Stimulated activated CD4-positive, alpha-beta T cell treated with anti-CD3 and anti-CD28 coated beads, Interleukin-4, amount 100 ng/mL, for 1 hour (primary cell): ENCODE measurements at places on chromosomes 11 and 22.

DNA sequence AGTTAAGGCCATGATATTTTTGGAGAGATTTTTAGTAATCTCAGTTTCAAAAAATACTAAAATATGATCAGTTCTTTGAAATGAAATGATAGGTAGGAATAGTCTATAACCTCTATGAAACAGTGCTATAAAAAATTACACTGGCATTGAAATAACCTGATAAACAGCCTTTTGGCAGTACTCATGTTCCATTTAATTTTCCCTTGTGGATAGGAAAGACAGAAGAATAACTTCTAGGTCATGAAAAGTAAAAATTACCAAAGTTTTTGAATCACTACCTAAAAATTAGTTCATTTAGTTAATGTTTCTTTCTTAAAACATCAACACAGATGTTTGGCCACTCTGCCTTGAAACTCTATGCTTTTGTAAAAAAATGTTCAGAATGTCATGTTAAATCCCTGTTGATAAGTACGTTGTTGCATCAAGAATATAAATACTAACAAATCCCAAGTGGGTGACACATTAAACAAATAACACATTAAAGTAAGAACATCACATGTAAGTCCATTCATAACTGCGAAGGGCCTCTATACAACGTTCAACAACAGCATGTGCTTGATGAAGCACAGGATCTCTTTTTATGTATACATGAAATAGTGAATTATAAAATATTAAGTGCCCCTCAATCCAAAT is 290.2 kb downstream of the SWAP70 start:
- no peak for DNase-seq

DNA sequence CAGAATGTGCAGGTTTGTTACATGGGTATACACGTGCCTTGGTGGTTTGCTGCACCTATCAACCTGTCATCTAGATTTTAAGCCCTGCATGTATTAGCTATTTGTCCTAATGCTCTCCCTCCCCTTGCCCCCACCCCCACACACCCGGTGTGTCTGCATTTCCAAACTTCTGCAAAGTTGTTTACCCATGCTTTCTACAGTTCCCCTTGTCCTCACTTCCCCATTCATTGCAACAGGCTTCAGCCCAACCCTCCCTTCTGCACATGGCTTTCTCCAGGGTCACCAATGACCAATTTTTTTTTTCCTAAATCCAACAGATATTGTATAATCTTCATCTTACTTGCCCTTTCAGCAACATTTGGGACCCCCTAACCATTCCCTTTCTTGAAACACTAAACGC is 32.0 kb upstream of the NUP50 start:
- no peak for DNase-seq

- DNase-seq, result no peak
These were observed 20.8 kb upstream of the SNX19 start for GRCh38 chr11:130937051-130937450.

GRCh38 chr11:28820296-28820989 is 712.3 kb downstream of the METTL15 start:
- no peak for DNase-seq

GRCh38 chr11:67060111-67060522 is 3.5 kb downstream of the RHOD start:
- DNase-seq, result no peak

DNA sequence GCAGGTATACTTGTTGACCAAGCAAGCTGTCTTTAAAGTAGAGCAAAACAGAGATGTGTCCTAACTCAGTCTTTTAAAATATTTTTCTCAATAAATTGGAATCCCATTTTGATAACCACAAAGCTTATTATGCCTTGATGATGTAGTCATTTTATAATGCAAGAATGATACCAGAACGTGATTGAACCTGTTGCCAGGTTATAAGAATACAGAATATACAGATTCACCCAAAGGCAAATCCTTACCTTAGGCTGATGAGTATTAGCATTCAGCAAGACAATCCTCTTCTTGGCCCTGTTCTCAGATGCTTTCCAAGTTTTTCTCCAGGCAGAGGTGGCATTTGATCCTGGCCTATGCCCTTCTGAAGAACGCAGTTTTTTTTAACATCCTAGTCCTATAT is 76.1 kb downstream of the PPFIBP2 start:
- DNase-seq, result no peak

DNA sequence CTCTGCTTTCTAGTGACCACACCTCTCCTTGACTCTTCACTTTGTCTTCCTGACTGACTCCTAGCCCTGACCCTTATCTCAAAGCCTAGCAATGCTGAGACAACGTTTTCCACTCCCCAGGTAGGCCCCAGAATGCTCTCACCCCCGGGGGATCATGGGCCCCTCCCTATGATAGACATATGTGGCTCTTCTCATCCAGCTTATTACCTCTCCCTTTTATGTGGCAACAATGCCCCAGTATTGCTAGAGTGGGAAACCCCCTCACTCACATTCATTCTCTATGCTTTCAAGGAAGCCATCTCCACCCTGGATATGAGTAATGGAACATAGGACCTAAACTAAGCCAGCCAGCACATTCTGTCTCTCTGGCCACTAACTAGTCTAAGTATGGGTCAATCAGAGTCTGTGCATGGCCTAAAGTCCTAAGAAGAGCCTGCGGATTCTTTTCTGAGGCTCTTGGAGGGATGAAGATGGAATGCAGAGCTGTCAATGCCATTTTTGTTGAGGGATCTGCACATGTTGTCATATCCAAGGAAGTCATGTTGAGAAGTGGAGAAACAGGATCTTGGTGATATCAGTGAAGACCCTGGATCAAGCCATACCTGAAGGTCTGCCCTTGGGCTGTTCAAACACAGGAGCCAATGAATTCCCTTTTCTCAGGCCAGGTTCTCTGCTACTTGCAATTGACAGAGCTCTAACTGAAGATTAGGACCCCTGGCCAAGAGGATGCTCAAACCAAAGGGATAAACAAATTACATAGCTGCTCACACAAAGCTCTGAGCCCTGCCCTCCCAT is 79.8 kb upstream of the GRK3 start:
- DNase-seq, result no peak

- no peak for DNase-seq
These were observed 238.0 kb upstream of the DDI1 start for GRCh38 chr11:103798446-103798845.

DNA sequence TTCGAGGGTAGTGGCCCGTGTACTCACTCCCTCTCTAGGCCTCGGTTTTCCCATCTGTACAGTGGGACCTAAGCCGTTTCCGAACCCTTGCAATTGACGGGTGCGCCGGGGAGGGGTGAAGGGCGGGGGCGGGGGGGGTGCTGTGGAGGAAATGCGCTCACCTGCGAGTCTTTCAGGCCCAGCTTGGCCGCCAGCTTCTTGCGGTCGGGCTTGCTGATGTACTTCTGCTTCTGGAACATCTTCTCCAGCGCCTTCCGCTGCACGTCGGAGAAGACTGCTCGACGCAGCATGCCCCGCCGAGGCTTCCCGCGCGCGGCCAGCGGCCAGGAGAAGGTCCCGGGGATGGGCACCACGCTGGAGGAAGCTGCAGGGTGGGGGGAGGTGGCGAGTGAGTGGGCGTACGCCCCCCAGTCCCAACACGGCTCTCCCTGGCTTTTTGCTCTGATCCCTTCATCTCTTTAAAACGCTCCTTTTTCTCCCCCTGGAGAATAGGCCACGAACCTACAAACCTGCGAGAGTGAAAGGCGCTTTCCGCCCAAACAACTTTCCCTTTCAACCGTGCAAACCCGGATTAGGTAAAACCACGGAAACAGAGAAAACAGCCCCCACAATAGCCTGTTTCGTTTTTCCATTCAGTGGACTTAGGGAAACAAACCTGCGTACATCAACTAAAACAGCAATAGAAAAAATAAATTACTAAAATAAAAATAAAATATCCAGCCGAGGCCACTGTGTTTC is 3.2 kb downstream of the DBX1 start:
- no peak for DNase-seq

DNA sequence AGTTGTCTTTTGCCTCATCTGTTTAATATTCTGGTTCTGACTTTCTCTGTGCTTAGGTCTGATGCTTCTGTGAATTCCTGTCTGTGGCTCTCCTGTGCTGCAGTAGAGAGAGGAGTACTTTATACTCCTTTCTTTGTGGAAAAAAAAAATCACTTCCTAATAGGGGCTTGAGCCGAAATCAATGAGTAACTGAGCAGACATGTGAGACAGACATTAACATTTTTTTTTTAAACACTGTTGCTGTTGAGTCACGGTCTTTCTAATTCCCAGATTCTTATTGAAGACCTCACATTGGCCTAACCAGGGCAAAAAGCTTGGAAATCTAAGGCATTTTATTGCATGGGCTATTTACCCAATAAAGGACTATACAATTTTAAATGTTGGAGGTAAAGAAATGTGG is 86.1 kb downstream of the GRM5 start:
- DNase-seq, result no peak

- DNase-seq, result no peak
These were observed 11.5 kb downstream of the NNMT start for GRCh38 chr11:114307524-114308203.
